Adipocyte (in vitro differentiated cells): ENCODE measurements at places on chromosomes 13 and 19.

GRCh38 chr13:24185591-24186232 lies 25.2 kb downstream of the SPATA13 start:
- DNase-seq, result peak; percentile 57

DNA sequence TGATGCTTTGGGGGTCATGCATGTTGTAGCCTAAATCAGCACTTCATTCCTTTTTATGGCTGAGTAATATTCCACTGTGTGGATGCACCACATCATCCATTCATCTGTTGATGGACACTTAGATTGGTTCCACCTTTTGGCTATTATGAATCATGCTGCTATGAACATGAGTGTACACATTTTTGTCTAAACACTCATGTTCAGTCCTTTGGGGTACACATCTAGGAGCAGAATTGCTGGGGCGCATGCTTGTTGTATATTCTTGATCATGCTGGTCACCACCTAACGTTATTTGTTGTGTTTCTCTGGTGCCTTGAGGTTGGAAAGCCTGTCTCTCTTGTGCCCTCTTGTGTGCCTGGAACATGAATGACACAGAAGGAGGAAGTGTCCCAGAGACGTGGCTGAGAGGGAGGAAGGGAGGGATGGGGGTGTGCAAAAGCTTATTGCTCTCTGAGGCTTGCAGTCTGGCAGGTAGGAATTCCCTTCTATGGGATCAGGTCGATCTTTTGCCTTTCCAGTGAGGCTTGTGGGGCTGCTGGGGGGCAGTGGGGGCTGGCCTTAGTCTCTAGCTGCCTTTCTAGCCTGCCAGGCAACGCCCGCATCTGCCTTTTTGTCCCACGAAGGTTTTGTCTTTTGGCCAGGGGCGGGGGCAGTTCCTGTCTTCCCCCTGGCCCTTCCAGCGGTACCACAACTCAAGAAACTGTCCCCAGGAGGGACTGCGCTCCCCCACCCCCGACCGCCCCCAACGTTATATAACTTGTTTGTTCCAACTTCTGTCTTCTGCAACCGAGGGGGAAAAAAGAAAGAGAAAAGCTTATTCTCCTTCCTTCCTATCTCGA lies 7.6 kb downstream of the KLHL26 start:
- DNase-seq, result no peak

DNA sequence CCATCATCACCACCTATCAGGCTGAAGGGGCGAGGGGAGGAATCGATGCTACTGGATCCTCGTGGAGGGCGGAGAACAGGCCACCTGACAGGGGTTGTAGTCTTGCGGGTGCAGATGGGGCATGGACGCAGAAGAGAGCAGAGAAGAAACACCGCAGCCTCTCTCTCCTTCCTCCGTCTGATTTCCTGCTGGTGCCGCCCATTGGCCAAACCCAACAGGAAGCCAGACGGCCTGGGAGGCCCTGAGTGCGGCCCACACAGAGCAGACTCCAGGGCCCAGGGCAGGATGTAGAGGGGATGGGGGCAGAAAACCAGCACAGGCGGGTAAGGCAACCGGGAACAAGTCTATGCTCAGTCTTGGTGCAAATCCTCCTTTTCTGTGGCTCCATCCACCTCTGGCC lies 15.4 kb downstream of the CEBPA start:
- DNase-seq, result no peak

DNA sequence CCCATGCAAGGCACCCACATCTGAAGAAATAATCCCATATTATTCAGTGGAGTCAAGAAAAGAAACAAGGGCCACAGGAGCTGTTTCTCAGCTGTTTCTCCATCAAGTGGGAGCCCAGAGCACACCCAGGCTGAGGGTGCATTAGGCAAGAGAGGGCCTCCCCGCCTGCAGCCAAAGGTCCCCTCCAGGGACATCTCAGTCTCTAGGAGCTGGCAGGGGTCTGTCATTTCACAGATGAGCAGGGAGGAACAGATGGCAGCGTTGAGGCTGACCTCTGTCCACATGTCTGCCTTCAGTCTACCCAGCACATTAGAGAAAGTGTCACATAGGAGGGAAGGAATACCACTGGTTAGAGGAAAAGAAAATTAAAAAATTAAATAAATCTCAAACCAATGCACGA lies 157.7 kb downstream of the ZNF536 start:
- DNase-seq, result no peak

DNA sequence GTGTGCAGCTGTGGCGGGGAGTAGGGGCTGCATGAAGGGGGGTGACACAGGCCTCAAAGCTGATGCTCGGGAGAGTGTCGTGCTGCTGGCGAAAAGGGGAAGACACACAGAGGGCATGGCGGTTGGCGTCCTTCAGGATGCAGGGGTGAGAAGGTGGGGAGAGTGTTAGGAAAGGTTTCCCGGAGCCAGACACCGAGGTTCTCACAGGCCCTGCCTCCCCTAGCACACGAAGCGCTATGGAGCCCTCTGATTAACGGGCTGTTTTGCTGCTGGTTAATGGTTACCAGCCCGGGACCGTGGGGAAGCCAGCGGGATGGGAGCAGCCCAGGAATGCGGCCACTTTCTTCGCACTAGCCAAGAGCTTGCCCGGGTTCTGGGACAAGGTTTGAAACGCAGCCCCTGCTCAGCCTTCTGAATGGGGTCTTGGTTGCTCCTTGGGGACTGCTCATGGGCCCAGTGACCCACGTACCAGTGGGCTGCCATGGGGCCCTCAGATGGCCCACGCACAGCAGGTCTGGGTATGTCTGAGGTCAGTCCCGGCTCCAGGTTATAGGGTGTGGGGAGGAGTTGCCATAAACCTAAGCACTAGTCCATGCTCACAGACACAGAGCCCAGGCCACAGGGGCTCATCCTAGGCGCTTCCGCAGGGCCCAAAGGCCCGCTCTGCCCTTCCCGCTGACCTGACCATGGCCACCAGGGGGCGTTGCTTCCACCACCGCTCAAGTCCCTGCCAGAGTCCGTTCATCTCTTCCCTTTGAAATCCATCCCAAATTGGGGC lies 31.3 kb upstream of the ISYNA1 start:
- DNase-seq, result peak; percentile 81

DNA sequence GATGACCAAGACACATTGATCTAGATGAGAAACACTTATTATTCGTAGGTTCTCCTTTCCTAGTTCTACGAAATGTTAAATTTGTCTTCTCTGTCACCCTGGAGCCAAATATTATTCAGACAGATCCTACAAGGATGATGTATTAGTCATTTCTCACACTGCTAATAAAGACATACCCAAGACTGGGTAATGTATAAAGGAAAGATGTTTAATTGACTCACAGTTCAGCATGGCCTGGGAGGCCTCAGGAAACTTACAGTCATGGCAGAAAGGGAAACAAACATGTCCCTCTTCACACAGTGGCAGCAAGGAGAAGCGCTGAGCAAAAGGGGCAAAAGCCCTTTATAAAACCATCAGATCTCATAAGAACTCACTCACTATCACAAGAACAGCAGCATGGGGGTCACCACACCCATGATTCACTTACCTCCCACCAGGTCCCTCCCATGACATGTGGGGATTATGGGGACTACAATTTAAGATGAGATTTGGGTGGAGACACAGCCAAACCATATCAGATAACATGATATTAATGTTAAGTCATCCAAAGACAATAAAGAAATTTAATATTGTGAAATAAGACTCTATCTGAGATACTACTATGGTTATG lies 1248.8 kb upstream of the SLC10A2 start:
- DNase-seq, result no peak

DNA sequence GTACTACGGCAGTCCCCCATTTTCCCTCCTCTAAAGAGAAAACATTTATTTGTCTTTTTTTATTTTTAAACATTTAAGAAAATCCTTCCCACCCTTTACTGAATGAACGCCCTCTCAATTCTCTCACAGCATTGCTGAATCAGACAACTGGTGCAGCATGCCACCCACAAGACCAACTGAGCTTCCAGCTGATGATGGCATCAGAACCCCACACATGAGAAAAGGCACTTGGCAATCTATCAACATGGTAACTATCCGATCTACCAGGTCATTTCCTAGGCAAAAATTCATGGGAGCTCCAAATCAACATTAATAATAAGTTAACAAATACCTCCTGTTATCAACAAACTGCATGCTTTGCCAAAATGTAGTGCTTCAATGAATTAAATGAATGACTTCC lies 43.1 kb downstream of the LHFPL6 start:
- DNase-seq, result no peak

- DNase-seq, result no peak
Measured at GRCh38 chr13:75839406-75839805, 203.3 kb downstream of the LMO7 start.

- DNase-seq, result no peak
Measured at GRCh38 chr19:23999821-24000610, 85.3 kb downstream of the ZNF726 start.

DNA sequence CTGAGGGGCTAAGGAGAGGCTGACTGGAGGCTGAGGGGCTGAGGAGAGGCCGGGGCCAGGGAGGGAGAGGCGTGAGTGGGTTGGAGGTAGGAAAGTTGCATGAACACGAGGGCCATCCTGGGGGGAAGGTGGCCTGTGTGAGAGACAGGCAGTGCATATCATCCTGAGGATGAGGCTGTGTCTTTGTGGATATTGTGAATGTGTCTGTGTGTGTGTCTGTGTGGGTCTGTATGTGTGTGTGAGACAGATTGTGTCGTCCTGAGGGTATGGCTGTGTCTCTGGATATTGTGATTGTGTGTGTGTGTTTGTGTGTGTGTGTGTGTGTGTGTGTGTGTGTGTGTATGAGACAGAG lies 422 bp downstream of the ZNF71 start:
- DNase-seq, result no peak
